NCI-H1048 (cell line): ENCODE measurements at places on chromosomes 16 and 17.

- DNase-seq: peak; percentile 64
Measured at GRCh38 chr17:58577696-58578095, 63.3 kb upstream of the MTMR4 start.

DNA sequence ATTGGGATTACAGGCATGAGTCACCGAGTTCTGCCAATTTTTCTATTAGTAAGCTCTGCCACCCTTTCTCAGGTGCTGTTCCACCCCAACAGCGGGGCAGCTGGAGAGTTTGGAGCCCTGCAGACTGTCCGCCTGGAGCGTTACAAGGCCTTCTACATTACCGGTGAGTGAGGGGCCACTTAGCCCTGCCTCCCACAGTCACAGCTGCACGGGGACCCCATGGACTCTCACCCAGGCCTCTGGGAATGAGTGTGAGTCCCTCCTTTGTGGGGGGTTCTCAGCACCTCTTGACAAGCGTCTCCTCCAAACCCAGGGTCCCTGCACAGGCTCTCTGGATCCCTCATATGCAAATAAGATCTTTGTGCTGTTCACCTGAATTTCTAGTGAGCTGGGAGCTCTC is 56.0 kb downstream of the WIPI1 start:
- DNase-seq: no peak

- no peak for DNase-seq
Measured at GRCh38 chr17:66983414-66984021, 19.0 kb downstream of the CACNG4 start.

- DNase-seq: no peak
Measured at GRCh38 chr16:14427371-14427948, 202.6 kb downstream of the PARN start.

GRCh38 chr16:675884-676564 is 553 bp downstream of the RHBDL1 start:
- no peak for DNase-seq

DNA sequence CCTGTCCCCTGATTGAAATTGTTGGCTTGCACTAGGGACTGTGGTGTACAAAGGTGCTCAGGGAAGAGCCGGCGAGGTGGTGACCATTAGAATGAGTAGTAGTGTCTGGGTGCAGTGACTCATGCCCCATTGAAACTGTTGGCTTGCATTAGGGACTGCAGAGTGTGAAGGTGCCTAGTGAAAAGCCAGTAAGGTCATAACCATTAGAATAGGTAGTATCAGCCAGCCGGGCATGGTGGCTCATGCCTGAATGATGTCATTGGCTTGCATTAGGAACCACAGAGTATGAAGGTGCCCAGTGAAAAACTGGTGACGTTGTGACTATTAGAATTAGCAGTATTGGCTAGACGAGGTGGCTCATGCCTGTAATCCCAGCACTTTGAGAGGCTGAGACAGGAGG is 78.9 kb downstream of the ABCC6 start:
- DNase-seq: no peak

DNA sequence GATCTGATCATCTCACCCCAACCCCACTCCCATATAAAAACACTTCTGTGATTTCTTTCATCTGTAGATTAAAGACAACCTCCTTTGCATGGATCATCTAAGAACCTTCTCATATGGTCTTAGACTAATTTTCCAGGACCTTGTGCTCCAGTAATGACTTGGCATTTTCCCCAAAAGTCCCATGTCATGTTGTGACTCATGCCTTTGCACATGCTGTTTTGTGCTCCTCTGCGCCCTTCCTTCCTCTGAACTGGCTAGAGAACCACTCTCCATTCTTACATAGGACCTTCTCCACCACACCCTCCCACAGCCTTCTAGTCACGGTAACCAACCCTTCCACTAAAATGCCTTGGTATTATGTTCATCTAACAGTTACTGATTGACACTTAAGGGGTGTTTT is 99.5 kb upstream of the AXIN2 start:
- DNase-seq: no peak

DNA sequence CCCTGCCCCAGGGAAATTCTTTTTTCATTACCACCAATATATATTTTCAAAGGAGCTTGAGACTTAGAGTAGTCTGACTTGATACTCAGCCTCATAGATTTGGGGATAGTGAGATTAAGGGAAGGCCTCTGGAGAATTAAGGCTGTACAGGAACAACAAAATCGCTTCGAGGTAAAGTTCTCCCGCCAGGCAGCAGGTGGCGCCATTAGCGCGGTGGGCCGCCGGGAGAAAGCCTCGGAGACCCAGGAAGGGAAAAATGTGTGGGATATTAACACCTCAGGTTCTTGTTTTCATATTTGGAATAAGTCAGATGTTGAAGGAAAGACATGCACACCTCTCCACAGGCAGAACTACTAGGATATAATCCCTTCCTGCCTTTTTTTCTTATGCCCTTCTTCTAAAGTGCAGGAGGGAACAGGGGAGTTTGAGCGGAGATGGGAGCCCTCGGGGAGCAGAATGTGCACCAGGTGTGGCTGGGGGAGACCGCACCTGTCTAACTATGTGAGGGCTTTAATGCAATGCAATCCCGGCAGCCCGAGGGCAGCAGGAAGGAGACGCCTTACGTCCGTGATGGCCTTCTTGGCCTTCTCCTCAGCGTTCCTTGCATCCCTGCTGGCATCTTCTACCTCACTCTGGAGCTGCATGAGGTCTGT is 25.9 kb downstream of the MYH3 start:
- no peak for DNase-seq

DNA sequence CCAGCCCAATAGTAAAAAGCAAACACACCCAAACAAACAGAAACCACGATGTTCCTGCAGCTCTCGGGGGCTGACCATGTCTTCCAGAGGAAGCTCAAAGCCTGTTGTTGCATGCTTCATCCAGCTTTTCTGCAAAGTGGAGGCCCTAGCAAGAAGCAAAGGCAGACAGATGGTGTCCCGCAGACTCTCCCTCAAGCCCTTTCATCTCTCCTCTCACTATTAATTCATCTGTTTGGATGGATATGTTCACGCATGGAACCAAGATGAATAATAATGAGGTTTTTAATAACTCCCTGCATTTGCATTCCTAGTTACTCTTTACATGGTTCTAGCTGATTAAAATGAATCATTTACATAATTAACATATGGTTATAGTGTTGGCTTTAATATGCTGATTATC is 36.6 kb downstream of the RBFOX1 start:
- DNase-seq: no peak

GRCh38 chr16:76653390-76654026 is 376.3 kb downstream of the CNTNAP4 start:
- no peak for DNase-seq

GRCh38 chr16:88853325-88853941 is 3.3 kb downstream of the GALNS start:
- no peak for DNase-seq
